ENCODE measurements at places on chromosomes 12 and 14.

DNA sequence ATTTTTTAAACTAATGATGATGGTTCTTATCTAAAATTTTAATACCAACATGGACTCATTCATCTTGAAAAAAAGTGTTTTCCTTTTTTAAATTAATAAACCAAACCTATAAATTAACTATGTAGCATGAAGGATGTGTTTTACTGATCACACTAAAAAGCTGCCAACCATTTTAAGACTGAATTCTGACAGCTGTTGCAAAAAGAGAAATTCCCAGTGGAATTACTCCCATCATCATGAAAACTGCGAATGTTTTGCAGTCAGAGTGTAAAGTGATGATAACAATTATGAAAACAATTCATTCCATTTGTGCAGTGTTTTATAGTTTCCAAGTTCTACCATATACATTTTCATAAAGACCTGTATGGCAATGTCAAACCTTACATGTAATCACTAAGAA is 232.8 kb downstream of the SLC2A13 start:
- DNase-seq = no peak

DNA sequence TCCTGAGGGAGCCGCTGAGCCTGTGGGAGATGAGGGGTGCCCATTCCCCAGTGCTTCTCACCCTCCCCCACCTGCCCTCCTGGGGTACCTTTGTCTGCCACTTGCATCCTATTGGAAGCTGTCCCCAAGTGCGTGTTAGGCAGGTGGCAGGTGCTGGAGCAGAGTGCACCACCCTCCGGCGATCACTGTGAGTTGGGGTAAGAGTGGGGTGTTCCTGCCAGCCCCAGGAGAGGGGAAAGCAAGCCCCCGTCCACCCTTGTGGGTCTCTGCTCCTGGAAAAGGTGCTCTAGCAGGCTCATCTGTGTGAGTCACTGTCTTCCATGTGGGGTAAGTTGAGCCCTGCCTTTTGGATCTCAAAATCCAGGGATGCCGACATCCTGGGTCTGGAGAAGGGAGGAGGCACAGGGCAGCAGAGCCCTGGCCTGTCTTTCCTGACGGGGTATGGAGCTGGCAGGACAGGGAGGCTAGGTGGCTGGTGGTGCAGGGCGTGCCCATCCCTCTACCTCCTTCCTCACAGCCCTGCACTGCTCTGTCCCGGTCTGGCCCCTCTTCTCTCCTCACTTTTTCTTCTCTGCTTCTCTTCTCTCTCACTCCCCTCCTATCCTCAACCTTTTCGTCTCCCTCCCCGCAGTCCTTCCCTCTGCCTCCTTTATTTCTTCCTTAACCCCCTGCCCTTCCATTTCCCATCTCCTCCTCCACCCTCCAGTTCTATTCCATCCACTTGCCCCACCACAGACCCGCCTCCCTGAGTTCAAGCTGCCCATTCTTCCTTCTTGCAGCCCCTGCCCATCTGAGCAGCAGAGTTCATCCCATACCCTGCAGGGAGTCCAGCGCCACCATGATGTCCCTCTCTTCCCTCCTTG is 20.1 kb upstream of the KRT7 start:
- DNase-seq = no peak

DNA sequence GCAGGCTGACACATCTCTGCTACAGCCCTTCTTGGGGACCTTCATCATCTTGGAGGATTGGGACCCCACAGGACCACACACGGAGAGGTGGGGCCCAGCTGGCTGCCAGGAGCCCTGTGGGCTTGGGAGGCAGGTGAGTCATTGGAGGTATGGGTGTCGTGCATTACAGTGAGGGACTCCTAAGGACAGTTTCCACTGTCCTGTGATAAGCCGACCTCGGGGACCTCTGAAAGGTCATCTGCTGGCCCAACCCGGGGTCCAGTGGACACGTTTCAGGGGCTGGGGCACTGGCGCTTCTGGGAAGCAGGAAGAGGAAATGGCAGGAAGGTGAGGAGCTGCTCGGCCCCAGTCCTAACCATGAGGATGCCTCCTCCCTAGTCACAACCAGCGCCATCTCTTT is 238.0 kb downstream of the BCL11B start:
- DNase-seq = no peak

- no peak for DNase-seq
Measured at GRCh38 chr12:77166696-77167095, 101.3 kb upstream of the E2F7 start.

GRCh38 chr12:12776261-12776660 is 9.2 kb upstream of the APOLD1 start:
- DNase-seq = no peak

DNA sequence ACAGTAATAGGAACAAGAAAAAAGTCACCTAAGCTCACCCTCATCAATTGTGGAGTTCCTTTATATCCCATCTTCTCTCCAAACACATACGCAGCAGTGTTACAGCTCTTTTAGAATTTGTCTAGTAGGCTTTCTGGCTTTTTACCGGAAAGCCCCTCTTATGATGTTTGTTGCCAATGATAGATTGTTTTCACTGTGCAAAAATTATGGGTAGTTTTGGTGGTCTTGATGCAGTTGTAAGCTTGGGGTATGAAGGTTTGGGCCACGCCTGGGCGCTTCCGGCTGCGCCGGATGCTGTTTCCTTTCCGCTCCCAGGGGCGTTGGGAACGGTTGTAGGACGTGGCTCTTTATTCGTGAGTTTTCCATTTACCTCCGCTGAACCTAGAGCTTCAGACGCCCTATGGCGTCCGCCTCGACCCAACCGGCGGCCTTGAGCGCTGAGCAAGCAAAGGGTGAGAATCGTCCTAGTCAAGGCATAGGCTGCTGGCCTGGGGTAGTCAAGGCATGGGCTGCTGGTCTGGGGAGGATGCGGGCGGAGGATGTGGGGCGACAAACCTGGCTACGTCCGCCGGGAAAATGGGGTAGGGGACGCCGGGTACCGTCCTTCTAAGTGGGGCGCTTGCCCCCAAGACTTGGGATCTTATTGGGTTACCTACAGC is at the start of the genes C12orf57 and RNU7-1:
TSS of gene C12orf57 (plus strand) at position 301 of the 659 bp plus-strand sequence. CDS start at position 401, 100 bp downstream.
TSS of gene RNU7-1 (plus strand) at position 95 of the 659 bp plus-strand sequence.
- peak; percentile 95 for DNase-seq

- DNase-seq = no peak
Measured at GRCh38 chr14:26174395-26174794, 423.4 kb downstream of the NOVA1 start.

- no peak for DNase-seq
Measured at GRCh38 chr12:51012570-51013236, 13.5 kb downstream of the SLC11A2 start.

DNA sequence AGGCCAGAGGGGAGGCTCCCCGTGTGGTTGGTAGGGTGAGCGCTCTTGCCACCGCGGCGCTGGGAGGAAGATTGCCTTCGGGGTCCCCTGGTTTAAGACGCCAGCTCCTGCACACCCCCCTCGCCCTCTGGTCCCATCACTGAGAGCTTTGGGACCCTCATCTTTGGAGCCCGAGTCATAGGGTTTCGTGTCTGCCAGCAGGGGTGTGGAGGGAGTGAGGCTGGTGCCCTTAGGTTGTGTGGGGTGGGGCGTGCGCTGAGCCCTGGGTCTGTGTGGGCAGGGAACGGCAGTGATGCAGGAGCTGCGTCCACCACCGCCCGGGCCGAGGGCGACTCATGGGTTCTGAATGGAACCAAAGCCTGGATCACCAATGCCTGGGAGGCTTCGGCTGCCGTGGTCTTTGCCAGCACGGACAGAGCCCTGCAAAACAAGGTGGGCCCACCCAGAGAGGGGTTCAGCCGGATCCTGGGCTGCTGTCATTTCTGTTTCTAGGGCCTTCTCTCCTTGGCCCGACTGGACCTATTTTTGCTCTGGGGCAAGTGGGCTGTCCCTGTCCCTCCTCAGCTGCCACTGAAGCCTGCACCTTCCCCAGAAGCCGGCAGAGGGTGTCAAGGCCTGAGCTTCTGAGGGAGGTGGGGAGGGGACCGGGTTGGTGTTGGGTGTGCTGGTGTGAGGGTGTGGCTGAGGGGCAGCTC is 12.1 kb downstream of the ACADS start:
- DNase-seq = no peak

- DNase-seq = no peak
Measured at GRCh38 chr12:21672146-21672545, 14.5 kb upstream of the LDHB start.

- DNase-seq = peak; percentile 84
Measured at GRCh38 chr14:24279301-24280186, 8.1 kb upstream of the RABGGTA start.

- DNase-seq = peak; percentile 58
Measured at GRCh38 chr12:63151623-63152320, 771 bp upstream of the AVPR1A start.

DNA sequence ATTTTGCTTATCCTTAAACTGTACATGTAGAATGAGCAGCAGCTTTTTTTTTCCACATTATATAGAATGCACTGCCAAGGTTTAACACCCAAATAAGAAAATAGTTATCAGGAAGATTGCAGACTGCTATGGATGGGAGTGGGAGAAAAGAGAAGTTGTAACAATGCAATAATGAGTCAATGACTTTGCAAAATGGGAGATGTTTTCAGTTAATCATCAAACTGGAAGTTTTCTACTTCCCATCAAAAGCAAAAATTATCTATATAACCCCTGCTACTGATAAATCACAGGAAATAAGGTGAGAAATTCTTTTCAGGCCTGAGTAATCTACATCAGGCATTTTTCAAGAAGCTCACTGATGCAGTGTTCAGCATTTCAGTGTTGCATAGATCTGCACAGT is 309.1 kb downstream of the GXYLT1 start:
- peak; percentile 74 for DNase-seq

- no peak for DNase-seq
Measured at GRCh38 chr14:65260786-65261185, 151.7 kb upstream of the FUT8 start.

DNA sequence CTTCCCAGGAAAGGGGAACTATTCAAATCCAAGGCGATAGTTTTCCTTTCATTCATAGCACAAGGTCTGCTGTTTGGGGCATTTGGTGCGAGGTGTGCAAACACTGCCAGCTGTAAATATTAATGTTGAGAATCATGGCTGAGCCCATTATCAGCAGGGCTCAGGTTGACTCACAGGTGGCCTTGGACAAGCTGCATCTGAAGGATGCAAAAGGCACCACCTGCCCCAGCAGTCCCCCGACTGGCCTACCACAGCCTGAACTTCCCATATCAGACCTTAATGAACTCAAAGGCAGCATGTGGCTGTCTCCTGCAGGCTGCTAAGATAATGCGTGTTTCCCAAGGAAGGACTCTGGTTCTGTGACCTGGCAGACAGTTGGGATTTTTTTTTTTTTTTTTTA is 93.3 kb upstream of the MAP1LC3B2 start:
- no peak for DNase-seq

GRCh38 chr12:10211101-10211939 is 1.4 kb upstream of the GABARAPL1 start:
- DNase-seq = no peak

DNA sequence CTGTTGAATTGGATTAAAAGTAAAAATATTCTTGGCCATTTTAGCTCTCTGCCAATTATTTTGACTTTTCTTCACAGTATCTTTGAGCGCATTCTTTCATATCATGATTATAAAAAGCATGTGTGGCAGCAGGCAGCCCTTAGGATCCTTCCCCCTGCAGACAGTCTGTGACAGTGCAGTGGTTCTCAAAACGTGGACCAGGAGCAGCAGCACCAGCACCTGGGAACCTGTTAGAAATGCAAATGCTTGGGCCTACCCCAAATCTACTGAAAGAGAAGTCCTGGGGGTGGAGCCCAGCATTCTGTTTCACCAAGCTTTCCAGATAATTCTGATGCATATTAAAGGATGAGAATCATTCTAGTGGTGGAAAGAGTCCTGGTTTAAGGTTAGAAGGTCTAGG is 155.6 kb downstream of the MON2 start:
- no peak for DNase-seq

DNA sequence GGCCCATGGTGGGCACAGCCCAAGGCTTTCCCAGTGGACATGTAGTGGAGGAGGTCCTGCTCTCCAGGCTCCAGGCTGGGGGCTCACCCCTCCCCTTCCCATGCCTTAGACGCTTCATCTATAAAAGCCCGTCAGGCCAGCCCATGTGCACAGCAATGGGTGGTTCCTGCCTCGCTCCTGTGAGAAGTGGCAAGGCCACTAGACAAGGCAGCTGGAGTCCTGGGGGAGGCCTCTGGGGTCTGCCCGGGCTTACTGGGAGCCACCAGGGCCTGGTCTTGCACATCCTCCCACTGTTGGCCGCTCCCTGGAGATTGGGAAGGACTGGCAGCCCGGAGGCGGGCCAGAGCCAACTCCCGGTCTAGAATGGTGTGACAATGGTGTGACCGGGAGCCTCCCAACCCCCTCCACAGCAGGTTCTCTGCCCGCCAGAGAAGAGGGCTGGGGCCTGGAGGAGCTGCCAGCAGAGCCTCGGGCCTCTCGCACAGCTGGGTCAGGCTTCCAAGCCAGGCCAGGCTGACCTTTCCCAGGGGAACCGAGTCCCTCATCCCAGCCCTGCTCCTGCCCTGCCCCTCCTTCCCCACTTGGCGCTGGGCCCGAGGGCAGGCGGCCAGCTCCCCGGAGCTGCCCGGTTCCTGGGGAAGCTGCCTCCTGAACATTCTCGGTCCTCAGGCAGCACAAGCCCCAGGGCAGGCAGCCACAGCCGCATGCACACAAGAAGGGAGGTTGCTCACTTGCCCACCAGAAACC is 97.9 kb downstream of the RFLNA start:
- DNase-seq = no peak

Measured in suppressor macrophage treated with lipopolysaccharide for 1 hour (primary cell).